ENCODE measurements at places on chromosomes 2 and 18.

- no peak for DNase-seq
Measured at GRCh38 chr18:23835506-23835905, 146.3 kb downstream of the LAMA3 start.

DNA sequence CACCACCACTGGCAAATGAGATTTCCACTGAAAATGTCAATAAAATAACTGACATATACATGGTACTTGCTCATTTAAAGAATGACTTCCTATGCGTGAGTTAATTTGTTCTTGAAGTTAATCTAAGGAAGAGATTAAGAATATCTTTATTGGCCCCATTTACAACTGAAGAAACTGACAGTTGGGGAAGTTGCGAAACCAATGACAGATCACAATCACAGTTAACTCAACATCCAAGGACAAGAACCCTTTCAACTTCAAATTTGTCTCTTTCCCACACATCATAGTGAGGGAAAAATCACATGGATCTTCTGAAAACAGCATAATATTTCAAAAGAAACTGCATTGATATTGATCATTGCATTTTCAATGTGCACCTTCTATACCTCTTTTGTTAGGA, 565.4 kb downstream of the IRS1 start:
- DNase-seq, result no peak

GRCh38 chr2:96197546-96198255, 10.9 kb downstream of the STARD7 start:
- no peak for DNase-seq

DNA sequence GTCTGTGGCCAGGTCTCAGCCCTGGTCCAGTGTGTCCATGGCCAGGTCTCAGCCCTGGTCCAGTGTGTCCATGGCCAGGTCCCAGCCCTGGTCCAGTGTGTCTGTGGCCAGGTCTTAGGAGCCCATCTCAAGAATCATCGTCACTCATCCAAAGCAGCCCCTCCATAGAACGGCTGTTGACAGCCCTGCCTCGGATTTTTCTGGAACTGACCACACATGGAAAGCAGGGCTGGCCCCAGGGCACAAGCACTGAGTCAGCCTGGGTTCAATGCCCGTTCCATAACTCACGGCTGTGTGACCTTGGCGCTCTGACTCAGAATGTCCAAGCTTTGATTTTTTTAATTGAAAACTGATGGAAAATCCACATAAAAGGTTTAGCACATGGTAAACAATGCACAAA, 59.9 kb upstream of the SNTG2 start:
- no peak for DNase-seq

DNA sequence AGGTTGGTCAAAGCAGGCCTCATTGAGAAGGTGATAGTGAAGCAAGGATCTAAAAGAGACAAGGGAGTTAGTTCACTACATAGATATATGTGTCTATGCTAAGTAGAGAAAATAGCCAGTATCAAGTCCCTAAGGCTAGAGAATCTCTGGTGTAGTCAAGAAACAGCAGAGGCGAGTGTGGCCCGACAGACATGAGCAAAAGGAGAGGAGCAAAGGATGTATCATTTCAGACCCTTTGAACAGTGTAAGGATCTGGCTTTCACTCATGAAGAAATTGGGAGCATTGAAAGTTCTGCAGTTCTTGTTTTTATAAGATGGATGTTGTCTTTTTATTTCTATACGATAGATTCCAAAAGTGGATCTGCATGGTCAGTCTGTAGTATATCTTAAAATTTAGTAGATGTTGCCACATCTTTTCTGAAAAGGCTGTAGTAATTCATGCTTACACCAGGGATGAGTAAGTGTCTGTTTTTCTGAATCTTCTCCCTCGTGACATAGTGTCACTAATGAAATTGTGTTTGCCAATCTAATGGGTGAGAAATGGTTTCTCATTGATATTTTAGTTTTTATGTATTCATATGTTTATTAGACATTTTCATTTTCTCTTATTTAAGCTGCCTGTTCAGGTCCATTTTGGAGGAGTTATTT, 18.8 kb downstream of the SP100 start:
- no peak for DNase-seq

GRCh38 chr2:168608796-168609195, 152.7 kb downstream of the CERS6 start:
- no peak for DNase-seq

- DNase-seq, result no peak
Measured at GRCh38 chr2:224126440-224126839, 87.4 kb upstream of the SERPINE2 start.

GRCh38 chr2:8860239-8860638, 22.8 kb upstream of the KIDINS220 start:
- DNase-seq, result no peak

DNA sequence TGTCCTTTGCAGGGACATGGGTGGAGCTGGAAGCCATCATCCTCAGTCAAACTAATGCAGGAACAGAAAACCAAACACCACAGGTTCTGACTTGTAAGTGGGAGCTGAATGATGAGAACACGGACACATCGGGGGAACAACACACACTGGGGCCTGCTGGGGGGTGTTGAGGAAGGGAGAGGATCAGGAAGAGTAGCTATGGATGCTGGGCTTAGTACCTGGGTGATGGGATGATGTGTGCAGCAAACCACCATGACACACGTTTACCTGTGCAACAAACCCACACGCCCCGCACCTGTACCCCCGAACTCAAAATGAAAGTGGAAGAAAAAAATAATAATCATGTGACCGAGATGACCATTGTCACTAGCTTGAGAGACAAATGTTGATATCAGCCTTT, 114.7 kb downstream of the NDUFA10 start:
- DNase-seq, result no peak

DNA sequence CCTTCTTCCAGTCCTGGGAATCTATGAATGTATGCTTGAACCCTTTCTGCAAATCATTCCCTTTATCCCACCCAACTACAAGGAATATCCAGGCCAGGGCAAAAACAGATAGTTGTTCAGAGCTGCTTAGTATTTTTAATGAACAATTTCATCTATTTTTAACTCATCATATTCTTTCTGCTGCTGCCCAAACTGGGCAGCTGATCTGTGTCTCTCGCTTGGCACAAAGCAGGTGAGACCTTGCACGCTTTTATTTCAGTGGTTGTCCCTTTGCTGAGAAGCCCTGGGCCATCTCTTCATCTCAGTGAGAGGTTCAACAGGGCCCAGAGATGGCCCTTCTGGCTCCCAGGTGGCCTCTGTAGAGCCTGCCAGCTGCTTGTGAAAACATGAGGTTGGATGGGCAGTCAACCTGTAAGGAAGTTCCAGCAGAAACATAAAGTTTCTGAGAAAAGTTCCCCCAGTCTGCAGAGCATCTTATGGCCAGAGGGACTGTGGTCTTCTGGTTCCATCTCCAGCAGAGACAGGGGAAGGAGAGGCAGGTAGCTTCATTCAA, 57.5 kb downstream of the MYCN start:
- DNase-seq, result no peak

- DNase-seq, result no peak
Measured at GRCh38 chr2:118822015-118822414, 25.4 kb downstream of the EN1 start.

DNA sequence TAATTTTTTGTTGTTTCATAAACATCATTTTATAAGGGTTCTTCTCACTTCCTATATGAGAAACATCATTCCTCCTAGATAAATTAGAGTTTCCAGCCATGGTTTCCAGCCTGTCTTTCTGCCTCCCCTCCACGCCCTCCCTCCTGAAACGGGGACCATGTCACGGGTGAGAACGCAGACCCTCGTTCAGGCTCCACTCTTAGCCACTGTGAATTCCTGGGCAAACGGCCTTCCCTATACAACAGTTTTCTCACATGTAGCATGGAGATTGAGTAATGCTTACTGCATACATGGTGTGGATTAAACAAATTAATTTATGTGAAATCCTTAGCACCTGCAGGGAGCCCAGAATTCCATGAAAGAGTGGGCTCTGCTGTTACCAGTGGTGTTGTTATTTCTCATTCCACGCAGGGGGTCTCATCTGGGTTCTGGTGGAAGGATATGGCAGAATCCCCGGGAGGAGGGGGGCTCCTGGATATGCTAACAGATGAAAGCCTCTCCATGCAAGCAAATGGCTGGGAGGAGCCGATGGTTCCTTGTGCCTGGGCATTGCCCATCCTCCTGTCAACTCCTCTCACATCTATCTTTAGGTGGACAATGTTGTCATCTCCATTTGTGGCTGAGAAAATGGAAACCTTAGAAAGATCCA, 54.0 kb upstream of the TWIST2 start:
- no peak for DNase-seq

DNA sequence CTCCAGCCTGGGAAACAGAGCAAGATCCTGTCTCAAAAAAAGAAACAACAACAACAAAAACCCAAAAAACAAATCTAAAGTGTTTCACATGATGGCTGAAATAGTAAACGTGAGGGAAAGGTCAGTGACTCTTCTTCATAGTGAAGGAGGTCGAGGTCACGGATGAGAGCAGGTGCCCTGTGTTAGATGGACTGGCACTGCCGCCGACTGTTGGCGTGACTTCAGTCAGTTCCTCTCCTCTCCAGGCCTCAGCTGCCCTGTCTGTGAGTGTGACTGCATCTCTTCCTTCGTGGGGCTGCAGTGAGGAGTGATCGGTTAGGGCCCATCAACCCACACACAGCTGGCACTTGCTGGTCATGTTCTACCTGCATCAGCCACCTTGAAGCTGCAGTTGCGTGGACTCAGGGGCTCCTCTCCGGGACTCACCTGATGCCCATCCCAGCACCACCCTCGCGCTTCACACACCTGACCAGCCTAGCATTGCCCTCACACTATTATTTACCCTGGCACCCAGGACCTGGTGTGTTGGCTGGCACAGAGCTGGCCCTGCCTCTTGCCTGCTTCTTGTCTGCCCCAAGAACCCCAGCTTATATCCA, 30.1 kb upstream of the TMEM87B start:
- DNase-seq, result no peak

GRCh38 chr18:27769152-27769551, 407.8 kb downstream of the CDH2 start:
- DNase-seq, result no peak

- peak; percentile 63 for DNase-seq
Measured at GRCh38 chr2:88059979-88060906, 4.7 kb upstream of the KRCC1 start.

- no peak for DNase-seq
Measured at GRCh38 chr2:54602736-54603322, 120.6 kb upstream of the EML6 start.

GRCh38 chr2:230472621-230473018, 56.6 kb downstream of the SP100 start:
- peak; percentile 6 for DNase-seq

- DNase-seq, result no peak
Measured at GRCh38 chr2:172606285-172606684, 50.4 kb downstream of the PDK1 start.

DNA sequence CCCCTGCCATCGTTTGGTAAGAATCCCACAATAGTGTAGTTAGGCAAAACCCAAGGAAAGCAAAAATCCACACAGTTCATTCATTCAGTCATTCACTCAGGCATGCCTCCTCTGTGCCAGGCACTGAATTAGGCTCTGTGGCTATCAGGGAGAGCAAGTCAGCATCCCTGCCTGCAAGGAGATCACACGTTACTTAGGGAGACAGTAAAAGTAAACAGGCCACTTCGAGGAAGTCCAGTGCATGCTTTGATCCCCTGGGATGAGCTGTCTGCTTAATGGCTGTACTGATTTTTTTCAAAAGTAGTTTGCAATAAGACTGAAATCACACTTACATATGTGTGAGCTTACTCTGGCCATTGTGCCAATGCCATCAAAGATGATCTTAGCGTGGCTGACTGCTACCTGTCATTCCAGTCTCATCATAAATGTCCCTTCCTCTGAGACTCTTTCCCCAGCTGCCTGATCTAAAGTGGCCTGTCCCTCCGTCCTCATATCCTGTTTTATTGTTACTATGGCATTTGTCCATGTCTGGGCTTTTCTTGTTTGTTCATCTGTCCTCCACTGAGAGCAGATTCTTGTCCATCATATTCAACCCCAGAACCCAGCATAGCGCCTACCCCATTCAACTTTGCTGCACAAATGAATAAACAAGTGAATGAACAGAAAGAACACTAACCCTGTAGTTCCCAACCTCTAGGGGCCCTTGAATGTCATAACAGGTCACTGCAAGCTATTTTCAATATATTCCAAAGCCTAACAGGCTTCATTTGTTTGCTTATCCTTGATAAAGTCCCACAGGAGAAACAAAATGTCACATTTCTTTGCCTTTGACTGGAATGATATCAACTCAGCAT, 84.1 kb downstream of the GALNT14 start:
- DNase-seq, result no peak
